Stimulated activated CD8-positive, alpha-beta memory T cell treated with anti-CD3 and anti-CD28 coated beads, Interleukin-4, amount 100 ng/mL, for 24 hours (primary cell): ENCODE measurements at places on chromosomes 12 and 14.

DNA sequence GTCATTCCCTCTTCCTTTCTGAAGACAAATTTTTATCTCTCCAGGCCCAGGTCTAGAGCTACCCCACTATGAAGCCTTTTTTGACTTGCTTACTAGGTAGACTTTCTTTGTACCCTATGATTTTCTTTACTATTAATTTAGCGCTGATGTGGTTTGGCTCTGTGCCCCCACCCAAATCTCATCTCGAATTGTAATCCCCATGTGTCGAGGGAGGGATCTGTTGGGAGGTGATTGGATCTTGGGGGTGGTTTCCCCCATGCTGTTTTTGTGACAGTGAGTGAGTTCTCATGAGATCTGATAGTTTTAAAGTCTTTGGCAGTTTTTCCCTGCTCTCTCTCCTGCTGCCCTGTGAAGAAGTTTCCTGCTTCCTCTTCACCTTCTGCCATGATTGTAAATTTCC is 118.1 kb downstream of the SLC38A1 start:
- DNase-seq: no peak

DNA sequence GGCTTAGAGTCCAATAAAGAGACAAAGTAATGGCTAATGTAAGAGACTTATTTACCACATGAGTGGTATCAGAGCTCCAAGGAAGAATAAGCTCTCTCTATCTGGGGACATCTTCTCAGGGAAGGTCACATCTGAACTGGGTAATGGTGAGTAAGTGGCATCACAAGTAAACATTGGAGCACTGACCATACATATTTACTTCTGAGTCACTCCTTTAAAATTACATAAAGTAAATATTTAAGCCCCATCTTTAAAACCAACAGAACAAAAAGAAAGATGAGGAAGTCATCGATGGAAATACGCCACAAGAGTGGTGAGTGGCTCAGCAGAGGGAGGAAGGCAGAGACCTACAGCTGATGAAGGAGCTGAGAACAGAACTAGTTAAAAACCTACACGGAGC is 159.9 kb downstream of the DUSP6 start:
- DNase-seq: no peak

GRCh38 chr14:61694039-61694438 is 1.3 kb upstream of the HIF1A start:
- DNase-seq: no peak

- DNase-seq: no peak
These were observed 58.7 kb upstream of the NCOR2 start for GRCh38 chr12:124625867-124626675.

- DNase-seq: peak; percentile 77
These were observed 11.9 kb downstream of the RARG start for GRCh38 chr12:53219956-53220693.

DNA sequence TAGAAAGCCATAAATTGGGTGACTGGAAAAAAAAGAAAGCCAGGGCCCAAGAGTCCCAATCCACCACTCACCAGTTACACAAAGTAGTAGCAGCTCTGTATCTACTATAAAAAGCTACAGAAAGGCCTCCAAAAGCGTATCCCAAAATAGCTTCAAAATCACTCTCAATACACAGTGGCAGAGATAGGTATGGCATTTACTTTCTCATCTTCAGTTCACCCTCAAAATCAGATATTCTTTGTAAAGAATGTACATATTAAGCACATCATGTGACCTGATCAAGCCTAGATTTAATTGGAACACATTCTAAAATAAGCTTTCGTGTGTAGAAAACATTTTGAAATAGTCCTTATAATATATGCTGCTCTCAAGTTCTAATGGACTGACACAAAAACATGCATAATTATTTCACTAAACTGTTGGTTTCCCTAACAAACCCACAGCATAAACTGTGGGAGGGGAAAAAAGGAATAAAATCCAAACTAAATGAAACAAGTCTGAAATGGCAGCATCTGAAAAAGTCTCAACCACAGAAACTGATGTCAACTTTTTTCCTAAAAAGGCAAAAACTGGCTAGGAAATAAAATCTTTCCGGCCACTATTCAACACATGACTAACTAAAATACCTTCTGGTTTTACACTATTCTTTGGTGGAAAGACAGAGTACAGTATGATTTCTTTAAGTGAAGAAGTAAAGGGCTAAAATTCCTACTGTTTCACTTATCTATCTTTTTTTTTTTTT is 25.9 kb downstream of the UBE2N start:
- DNase-seq: no peak

DNA sequence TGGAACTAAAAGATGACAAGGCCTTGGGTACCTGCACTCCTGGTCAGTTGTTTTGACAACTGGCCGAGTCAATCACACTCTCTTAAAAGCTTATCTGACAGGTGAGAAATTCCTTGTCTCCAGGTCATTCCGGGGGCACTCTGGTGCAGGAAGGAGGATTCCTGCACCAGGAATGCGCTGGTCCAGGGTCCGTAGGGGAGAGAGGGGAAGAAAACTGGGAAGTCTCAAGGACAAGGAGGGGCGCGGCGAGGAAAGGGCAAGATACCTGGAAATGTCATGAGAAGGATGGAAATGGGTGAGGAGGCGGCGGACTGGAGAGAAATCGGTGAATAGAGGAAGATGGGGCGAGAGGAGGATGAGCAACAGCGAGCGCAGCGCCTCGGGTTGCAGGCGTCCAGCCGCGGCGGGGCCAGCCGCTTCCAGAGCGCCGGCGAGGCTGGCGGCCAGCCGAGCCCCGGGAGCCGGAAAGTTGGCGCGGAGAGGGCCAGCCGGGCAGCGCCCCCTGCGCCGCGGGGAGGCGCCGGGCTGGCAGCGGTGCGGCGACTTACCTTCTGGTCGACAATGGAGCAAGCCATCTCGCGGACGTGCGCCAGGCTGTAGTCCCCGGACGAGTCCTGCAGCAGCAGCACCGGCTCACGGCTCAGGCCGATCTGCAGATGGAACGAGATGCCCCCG is 809 bp downstream of the PRKD1 start:
- no peak for DNase-seq

- DNase-seq: no peak
These were observed 693 bp upstream of the RIMKLB start for GRCh38 chr12:8697120-8697475.

- no peak for DNase-seq
These were observed 12.5 kb upstream of the EML1 start for GRCh38 chr14:99780690-99781089.

GRCh38 chr14:75201087-75201486 is 24.7 kb upstream of the TMED10 start:
- no peak for DNase-seq

GRCh38 chr12:64968989-64969819 is 144.8 kb downstream of the TBC1D30 start:
- no peak for DNase-seq

DNA sequence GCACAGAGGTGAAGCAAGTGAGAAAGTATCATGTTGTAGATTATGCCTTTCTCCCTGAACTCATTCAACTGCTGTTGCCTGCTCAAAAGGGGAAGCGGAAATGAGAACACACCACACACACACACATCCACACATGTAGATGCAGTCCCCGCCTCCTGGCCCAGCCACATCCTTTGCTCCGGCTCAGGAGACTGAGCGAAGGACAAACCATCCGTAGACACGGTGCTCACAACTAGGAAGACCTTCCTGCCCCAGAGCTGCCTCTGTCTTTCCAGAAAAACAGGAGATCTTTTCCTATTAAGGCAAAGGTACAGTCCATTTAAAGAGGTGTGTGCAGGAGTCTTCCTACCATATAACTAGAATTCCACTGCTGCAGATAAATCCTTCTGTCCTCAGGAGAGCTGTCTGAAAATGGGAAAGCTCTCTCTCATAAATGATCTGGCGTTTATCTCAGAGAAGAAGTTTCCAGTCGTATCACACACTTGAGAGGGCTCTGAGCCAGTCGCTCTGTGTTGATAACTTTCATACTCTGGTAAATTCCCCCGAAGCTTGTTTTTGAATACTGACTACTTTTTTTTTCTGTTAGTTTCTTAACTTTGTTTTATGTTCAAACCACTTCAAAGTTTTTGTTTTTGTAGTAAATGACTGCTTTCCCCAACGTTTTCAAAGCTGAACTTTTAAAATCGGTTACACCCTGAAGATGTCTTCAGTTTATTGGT is at the start of gene TESPA1:
TSS of gene TESPA1 (minus strand) at position 105 of the 719 bp plus-strand sequence. CDS start 10,200 bp downstream, outside the sequence.
- peak; percentile 68 for DNase-seq

- no peak for DNase-seq
These were observed 1282.2 kb upstream of the USP15 start for GRCh38 chr12:60977966-60978365.

DNA sequence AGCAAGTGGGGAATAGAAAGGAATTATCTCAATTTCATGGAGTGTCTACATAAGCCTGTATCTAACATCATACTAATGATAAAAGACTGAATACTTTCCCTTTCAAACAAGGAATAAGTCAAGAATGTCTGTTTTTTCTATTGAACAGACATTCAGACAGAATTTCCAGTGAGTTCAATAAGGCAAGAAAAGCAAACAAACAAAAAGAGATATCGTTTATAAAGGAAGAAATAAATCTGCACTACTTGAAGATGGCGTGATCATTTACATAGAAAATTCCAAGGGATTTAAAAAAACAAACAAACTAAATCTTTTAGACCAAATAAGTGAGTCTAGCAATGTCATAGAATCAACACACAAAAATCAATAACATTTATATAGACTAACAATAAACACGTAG is 273.1 kb upstream of the FOXG1 start:
- DNase-seq: no peak

GRCh38 chr14:54509546-54510501 is at the start of gene CGRRF1:
CGRRF1 (plus strand) TSS chr14:54509906; CDS start chr14:54509960, 54 bp downstream.
- peak; percentile 97 for DNase-seq

DNA sequence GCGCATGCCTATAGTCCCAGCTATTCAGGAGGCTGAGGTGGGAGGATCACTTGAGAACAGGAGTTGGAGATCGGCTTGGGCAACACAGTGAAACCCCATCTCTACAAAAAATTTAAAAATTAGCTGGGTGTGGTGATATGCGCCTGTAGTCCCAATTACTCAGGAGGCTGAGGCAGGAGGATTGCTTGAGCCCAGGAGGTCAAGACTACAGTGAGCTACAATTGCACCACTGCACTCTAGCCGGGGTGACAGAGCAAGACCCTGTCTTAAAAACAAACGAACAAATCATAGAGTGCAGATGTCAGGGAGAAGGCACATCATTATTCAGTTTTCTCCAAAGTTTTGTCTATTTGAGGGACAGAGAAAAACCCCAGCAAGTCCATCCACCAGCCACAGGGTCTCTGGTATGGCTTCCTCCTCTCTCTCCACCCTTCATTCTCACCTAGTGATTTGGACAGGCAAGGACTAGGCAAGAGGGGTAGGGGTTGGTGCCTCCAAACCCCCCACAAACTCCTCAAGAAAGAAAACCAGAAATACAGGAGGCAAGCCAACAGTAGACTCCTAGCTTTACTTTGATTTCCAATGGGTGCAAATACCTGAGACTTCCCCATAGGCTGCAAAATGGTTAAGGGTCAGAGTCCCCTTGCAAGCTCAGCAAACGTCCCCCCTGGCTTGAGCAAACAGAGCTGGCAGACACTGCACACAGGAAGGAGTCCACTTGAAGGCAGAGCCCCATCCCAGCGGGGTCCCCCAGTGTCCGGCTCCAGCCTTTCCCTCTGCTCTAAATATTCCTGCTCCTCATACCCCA is 26.5 kb upstream of the RPLP0 start:
- DNase-seq: no peak

DNA sequence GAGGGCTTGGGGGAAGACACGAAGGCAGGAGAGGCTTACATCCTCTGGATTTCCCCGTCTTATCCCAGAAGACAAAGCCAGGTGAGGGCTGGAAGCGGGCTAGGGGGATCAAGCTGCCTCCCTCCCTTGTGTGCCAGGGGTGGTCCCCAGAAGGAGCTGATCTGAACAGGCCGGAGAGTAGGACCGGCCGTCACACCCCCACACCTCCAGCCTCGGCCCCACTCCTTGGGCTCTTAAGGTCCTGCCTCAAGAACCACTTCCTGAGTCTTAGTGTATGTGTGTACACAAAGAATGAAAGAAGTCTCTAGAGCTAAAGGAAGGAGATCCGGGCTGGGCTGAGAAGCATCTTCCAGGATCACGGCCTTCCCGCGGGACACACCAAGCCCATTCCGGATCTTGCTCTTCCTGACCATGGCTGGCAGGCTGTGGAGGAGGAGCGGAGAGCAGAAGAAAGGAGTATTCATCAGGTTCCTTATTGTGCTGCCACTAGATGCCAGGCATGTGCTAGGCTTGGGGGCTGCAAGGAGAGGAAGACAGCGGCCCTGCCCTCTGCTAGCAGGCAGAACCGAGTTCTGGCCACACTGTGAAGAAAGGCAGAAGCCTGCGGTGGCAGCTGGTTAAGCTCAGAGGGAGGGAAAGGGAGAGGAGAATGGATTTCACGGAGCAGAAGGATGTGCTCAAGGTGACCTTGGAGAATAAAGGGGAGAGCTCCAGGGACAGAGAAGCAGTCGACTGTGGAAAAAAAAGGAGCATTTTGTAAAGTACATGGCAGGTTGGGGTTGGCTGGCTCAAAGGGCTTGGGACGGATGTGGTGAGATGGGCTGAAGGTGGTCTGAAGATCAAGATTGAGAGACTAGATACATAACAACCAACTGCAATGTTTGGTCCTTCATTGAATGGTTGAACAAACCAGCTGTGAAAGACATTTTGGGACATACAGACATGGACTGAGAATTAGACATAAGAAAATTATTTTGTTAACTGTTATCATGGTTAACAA is 1.3 kb upstream of the CD63 start:
- DNase-seq: no peak

DNA sequence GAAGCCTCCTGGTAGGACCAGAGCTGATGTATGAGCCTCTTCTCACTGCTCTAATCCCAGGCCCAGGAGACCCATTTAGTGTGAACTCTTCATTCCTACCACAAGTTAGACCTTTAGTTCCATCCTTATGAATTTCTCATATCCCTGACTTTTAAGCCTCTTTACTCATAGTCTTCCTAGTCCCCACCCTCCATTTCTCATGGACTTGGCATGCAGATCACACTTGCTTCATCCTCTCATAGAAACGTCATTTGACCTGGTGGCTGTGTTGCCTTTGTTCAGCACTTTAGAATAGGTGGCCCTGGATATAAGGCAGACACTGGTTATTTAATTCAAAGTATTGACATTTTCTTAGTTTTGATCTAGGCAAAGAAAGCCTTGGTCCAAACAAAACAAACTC is 99.5 kb downstream of the SLC16A7 start:
- DNase-seq: no peak

DNA sequence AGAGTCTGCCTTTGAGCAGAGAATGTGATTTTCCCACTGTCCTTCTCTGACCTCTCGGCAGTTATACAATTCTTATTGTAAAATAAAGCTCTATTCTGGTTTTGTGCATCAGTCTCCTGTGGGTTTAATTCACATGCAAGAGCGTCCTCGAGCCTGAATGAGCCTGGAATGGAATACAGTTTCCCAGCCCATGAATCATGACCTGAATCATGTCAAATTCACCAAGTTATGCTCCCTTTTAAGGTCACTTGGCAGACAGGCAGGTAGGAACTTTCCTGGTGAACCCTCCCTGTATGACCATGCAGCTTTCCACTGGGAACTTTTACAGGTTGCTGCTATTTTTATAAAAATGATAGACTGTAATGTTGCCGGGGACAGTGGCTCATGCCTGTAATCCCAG is 41.7 kb downstream of the BICD1 start:
- no peak for DNase-seq

- no peak for DNase-seq
These were observed 29.3 kb upstream of the ARHGAP5 start for GRCh38 chr14:32047791-32048190.
